Activated CD8-positive, alpha-beta memory T cell treated with anti-CD3 and anti-CD28 coated beads, Interleukin-2, amount 50 U/mL, for 4 hours (primary cell): ENCODE measurements at places on chromosomes 16 and 17.

DNA sequence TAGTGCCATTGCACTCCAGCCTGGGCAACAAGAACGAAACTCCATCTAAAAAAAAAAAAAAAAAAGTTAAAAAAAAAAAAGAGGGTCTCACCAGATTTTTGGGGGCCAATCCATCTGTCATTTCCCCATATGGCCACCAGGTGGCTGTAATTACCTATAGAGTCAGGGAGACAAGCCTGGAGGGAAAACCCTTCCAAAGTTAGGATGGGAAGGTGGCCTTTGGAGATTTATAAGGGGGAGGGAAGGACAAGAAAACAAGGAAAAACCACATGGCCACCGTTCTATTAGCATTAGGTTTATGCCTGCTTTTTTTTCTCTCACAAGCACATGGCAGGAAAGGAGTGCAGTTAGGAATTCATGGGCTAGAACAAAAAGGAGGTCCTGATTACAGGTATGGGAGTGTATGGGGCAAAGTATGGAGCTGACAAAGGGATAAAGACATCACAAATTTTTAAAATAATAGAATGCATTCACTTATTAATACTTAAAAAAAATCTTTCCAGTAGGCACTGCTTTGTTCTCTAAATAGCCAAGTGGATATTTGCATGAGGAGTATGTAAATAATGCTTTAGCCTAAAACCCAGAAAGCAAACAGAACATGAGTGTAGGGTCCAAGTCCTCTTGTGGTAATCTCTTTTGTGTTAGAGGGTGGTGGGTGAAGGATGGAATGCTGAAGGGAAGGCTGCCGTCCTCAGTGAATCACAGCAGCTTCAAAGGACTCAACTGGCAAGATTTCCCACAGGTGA is 5.1 kb downstream of the CYB5D1 start:
- peak; percentile 62 for DNase-seq

GRCh38 chr17:9969301-9969935 is 64.3 kb upstream of the RCVRN start:
- DNase-seq, result no peak

DNA sequence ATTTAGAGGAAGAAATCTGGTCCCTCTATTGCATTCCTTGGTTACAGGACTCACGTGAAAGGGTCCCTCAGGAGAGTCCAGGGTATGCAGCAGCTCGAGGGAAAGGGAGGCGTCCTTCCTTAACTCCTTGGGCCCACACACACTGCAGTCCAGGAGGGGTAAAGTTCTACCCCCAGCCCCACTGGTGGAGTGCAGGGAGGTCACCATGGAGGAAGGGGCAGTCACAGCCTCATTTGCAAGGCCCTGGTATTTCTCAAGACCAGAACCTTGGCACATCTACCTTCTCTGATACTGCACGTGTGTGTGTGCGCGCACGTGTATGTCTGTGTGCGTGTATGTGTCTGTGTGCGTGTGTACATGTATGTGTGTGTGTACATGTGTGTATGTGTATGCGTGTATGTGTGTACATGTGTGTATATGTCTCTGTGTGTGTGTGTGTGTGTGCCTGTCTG is 11.1 kb downstream of the HIC1 start:
- DNase-seq, result no peak

DNA sequence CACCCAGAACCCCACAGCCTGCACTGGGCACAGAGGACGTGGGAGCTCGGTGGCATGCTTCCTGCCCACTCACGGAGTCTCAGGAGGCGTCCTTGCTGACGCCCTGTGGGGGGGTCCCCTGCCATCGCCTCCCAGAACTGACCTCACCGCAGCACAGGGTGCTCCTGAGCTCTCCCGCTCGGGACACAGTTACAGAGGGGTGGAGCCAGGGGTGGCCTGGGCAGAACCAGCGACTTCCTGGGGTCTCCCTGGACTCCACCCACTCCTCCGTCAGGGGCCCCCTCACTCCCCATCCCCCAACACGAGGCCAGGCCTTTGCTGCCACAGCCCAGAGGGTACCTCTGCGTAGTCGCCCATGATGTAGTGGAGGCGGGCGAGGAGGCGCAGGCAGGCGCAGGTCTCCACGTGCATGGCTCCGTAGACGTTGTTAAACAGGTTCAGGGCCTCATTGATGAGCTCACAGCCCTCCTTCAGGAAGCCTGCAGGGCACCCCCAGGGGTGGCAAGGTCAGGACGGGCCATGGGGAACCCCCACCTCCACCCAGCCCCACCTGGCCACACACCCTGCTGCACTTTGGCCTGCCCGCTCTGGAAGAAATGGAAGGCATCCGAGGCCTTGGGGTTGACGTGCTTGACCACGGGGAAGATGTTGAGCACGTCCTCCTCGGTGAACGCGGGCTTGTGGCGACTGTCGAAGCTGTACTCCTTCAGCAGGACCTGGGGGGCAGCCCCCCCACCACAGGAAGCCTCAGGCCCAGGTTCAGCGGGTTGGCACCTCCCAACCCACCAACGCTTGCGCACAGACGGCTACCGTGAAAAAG is 17.8 kb downstream of the CLUH start:
- DNase-seq, result no peak

DNA sequence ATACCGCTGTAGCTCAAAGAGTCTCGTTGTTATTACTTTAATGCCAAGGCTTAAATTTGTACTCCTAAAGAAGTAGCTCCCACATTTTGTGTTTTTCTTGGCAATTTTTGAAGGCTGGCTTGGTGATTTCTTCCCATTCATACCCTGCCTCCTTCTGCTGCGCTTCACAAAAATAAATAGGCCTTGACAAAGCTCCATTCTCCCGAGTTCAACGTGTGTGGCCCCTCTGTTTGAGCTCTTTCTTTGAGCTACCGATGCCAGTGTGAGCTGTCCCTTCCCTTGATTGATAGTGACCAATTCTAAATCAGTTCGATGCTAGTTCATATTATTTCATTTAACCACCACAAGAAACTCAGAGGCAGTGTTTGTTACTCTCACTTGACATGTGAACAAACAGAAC is 96.8 kb downstream of the MAP2K6 start:
- no peak for DNase-seq

- DNase-seq, result no peak
Observed at GRCh38 chr17:44049294-44050060, 17.0 kb downstream of the LSM12 start.

DNA sequence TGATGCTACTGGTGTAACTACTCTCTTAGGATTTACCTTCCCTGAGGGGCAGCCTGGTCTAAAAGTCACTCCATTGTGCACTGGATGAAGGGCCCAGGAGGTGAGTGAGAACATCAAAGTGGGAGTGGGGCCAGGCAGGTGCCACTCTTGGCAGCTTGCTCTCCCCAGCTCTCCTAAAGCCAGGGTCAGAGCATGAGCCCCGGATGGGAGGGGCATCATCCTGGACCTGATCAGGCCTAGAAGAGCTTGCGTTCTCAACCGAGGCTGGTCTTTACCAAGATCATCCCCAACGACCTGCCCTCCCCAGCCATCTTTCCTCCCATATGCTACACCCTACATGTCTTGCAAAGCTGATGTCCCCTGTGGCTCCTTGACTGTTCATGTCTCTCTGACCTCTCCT is 87.1 kb downstream of the AIPL1 start:
- no peak for DNase-seq

DNA sequence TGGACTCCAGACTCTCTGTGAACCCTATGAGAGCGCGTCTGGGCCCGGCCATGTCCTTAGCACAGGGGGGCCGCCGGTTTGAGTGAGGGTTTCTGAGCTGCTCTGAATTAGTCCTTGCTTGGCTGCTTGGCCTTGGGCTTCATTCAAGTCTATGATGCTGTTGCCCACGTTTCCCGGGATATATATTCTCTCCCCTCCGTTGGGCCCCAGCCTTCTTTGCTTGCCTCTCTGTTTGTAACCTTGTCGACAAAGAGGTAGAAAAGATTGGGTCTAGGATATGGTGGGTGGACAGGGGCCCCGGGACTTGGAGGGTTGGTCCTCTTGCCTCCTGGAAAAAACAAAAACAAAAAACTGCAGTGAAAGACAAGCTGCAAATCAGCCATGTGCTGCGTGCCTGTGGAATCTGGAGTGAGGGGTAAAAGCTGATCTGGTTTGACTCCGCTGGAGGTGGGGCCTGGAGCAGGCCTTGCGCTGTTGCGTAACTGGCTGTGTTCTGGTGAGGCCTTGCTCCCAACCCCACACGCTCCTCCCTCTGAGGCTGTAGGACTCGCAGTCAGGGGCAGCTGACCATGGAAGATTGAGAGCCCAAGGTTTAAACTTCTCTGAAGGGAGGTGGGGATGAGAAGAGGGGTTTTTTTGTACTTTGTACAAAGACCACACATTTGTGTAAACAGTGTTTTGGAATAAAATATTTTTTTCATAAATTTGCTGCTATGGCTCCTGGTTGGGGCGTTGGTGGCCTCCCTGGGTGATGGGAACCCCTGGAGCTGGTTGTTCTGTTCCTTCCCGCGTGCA is 23.1 kb downstream of the STAT5A start:
- no peak for DNase-seq
